ENCODE measurements at places on chromosomes 16 and 17.

DNA sequence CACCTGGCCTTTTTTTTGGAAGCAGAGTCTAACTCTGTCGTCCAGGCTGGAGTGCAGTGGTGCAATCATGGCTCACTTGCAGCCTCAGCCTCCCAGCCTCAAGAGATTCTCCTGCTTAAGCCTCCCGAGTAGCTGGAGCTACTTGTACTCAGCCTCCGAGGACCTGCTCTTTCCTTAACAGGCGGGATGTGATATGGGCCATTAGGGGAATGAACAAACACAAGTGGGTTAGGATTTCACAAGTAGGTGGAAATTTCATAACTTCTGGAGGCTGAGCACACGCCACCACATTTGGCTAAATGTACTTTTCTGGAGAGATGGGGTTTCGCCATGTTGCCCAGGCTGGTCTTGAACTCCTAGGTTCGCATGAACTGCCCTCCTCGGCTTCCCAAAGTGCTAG is 4.1 kb downstream of the PAM16 start:
- DNase-seq: no peak

- no peak for DNase-seq
Measured at GRCh38 chr17:40327244-40327729, 18.3 kb downstream of the RARA start.

DNA sequence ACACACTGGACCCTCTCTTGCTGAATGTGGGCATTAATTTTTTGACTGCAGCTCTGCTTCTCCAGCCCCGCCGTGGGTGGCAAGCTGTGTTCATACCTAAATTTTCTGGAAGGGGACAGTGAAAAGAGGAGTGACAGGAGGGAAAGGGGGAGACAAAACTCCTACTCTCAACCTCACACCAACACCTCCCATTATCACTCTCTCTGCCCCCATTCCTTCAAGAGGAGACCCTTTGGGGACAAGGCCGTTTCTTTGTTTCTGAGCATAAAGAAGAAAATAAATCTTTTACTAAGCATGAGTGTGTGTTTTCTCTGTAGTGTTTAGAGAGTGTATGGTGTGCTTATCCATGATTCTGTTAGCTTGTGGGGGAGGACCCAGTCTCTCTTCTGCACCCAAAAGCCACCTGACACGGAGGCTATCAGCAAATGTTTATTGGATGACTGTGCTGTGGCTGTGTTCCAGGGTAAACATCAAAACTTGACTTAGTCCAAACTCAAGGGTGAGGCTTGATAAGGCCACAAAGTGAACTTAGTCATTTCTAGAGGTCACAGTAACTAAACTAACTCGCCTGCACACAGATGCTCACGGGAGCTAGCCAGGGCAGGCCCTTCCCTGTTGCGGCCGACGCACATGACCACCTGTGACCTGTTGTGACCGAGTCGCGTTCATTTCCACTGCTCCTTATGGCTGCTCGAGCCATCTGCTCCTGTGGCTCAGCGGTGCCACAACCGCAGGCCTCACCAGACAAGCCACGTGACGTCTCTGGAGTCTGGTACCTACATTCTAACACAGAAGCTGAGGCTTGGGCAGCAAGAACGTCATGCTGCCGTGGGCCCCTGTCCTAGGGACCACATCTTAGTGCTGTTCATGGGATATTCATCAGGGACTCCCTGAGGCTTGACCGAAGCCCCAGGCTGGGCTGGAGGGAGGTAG is 9.8 kb upstream of the MED11 start:
- no peak for DNase-seq

DNA sequence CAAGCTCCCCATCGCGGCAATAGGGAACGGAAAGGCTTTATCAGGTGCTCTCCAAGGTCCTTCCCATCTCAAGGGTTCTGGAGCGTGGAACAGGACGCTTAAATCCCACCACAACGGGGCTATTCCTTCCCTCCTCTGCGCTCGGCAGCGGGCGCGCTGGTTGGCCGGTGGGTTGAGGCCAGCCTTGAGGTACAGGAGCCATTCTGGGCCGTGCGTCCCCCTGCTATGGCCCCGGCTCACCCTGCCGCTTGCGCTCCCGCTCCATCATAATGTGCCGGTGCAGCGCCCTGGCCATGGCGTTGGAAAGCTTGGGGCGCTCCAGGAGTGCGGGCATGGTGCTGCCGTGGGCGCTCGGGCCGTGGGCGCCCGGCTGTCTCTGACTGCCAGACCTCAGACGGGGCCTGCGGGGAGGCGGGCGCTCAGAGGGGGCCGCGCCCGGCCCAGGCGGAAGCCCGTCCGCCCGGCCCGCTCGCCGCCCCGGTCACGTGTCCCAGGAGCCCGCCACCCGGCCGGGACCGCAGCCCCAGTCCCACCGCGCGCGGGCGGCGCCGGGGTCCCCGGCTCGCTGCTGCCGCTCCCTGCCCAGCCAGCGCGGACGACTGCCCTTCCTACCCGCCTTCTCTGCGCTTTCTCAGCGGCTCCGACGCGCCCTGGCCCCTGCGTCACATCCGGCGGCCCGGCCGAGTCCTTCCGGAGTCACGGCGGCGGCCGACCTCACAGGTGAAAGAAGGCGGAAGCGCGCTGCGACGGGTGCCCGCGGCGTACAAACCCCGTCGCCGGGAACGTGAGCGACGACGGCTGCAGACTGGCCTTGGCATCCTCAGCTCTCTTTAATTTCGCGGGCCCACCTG is at the start of gene GPS2:
Gene GPS2, minus strand, starts transcription at position 642 of the 851 bp plus-strand sequence. Its CDS starts 308 bp downstream, at position 334.
- DNase-seq: peak; percentile 87

GRCh38 chr16:67773099-67773498 is 33.3 kb downstream of the RANBP10 start:
- no peak for DNase-seq

- DNase-seq: no peak
Measured at GRCh38 chr17:50065056-50065455, 9.1 kb downstream of the ITGA3 start.

DNA sequence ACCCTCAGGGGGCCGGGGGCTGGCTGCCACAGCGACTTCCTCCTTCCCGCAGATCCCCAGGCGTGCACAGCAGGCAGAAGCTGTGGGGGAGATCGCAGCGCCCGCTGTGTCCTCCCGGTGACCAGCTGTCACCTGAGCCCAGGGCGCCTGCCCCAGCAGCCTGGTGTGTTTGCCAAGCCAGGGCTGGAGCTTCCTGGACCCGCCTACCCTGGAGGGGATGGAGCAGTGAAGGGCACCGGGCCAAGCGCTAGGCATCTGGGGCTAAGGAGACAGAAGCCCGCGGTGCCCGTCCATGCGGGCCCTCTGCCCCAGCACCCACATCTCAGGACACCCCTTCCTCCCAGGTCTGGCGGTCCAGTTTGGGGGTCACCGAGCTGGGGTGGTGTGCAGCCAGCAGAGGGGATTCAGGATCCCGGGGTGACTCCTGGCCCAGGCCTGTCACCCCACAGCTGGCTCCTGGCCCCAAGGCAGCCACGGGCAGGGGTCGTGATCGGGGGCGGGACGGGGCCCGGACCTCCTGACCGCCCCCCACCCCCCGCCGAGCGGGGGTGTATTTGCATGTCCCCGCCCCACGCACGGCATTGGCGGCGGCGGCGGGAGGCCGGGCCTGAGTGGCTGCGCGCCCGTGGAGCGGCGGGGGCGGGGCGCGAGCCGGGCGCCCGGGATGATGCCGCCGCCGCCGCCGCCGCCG is at the start of gene RAB26:
Gene RAB26, plus strand, starts transcription at position 645 of the 691 bp plus-strand sequence. CDS start 159 bp downstream, outside the sequence.
- DNase-seq: no peak

GRCh38 chr17:79027925-79028491 is 4.0 kb downstream of the C1QTNF1 start:
- no peak for DNase-seq

DNA sequence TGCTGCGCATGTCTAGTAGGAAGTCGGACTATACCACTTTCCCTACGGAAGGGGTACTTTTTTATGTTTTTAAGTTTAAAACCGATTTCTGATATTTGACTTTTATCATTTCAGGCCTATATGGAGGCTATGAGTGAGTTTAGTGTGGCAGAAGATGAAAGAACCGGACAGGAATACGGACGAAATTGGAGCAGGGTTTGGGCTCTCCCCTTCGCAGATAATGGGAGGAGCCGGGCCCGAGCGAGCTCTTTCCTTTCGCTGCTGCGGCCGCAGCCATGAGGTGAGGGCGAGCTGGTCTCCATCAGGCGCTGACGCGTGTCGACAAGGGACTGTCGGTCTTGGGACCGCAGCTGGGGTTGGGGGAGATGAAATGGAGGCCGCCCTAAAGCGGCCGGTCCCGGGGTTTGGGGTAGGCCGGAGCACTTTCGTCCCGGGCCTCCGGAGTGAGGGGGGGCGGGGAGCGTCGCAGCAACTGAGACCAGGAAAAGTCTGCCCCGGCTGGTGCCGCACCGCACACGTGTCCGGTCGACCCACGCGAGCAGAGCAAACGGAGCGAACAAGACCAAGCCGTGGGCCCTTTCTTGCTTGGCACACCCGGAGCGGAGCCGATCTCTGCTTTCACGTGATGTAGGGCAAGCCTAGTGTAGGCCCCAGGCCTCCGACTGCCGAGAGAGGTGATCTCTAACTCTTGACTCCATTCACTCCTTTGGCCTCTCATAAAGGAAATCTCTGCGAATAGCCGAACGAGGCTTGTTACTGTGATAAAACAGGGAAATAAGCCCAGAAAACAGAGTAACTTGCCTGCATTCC is at the start of gene RPL19:
Gene RPL19, plus strand, starts transcription at position 214 of the 810 bp plus-strand sequence. Its CDS starts 62 bp downstream, at position 276.
- peak; percentile 59 for DNase-seq
